ENCODE measurements at places on chromosomes 12 and 14.

DNA sequence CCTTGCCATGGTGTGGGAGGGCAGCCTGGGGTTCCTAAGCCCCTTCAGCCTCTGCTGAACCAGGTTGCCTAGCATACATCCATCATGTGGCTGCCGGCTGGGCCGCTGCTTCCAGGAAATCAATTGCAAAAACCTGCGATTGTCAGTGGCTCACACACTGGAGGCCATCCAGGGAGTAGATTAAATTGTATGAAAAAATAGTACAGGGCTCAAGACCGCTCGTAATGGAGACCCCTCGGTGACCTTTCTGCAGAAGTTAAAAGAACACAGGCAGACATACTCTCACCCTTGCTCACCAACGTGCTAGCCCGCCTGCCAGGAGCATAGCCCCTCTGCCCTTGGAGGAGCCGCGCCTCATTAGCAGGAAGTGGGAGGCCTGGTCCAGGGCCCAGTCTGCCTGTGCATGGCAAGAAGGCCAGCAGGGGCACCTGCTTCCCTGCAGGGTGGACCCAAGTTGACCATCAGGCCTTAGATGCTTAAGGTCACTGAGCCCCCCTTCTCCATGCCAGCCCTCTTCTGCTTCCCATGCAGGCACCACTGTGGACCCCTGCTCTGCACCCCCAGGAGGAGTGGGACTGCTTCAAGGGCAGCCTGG lies 31.4 kb upstream of the CIPC start:
- no peak for DNase-seq

DNA sequence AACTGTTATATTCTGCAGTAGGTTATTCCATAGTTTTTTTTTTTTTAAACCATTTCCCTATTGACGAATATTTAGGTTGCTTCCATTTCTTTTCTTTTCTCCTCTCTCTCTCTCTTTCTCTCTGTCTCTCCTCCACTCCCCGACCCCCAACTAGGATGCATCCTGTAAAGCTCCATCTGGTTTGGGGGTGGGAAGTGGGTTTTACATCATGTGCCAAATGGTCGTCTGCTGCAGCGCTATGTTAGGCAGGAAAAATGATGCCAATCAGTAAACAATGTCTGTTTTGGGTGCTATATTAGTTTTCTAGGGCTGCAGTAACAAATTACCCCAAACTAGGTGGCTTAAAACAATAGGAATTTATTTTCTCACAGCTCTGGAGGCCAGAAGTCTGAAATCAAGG lies 465.0 kb downstream of the AACS start:
- no peak for DNase-seq

DNA sequence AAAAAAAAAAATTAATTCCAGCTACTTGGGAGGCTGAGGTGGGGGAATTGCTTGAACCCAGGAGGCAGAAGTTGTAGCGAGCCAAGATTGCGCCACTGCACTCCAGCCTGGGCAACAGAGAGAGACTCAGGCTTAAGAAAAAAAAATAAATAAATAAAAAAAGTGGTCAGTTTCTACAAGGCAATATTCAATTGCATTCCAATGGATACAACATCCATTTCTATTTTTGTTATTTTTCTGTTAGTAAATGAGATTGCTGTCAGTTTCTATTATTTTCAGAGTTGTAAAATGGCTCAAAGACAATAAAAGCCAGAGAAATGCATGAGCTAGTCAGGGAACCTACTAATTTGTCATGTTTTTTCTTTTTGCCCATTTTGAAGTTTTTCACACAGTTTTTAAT lies 119.2 kb downstream of the PDE3A start:
- no peak for DNase-seq

DNA sequence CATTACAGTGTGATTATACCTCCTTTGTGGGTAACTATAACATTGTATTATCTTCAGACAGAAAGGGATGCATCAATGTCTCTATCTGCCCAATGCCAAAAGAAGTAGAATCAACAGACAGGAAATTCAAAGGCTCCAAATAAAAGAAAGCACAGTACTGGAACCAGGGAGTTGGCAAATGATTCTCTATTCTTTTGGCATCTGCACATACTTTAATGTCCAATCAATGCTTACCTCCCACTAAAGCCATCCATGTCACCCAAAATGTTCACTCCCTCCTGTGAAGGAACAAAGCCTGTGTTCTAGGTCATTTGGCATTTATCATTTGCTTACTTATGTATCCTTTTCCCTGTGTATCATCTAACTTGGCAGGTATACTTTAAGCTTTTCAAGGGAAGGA lies 36.7 kb downstream of the KIF21A start:
- DNase-seq: no peak

DNA sequence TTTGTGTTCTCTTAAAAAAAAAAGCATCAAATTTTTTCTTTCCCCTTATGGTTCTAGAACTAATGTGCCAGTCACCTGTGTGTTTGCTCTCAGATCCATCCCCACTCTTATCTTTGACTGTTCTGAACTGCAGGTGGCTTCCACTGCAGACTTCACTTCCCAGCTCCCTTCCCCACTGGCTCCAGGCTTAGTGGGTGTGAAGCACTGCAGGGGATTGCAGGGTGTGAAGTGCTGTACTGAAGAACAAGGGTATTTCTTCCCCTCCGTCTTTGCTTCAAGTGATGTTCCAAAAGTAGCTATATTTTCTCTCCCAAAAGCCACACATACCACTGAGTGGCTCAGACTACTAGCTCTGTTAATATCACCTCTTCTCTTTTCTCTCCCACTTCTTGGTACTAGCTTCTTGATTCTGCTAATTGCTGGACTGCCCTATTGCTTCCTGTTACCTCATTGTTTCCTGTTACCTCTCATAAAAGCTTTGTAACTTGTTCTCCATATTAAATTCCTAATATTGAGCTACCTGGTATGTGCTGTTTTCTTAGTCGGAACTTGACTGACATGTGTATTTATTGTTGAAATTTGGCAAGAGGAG lies 115.4 kb upstream of the PRICKLE1 start:
- DNase-seq: no peak
